ENCODE measurements at places on chromosomes 5 and 9. TPM values are rescaled to one million over a fixed set of nuclear protein-coding genes. Genes with fewer than 3 reads are reported as not detected.

DNA sequence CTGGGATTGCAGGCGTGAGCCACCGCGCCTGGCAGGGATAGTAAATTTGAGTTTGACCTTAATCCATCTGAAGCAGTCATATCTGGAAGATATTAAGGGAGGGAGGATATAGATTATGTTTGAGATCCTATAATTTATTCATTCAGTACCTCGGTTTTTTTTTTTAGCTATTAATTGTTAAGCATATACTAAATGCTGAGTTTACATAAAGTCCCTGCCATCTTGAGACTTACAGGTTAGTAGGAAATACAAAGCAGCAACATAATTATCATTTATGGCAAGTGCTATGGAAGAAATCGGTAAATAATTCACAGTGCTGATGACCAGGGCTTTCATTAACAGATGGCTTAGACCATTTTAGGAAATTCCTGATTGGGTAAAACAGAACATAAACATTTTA, 66.5 kb upstream of the FCHO2 start:
- no peak for DNase-seq

DNA sequence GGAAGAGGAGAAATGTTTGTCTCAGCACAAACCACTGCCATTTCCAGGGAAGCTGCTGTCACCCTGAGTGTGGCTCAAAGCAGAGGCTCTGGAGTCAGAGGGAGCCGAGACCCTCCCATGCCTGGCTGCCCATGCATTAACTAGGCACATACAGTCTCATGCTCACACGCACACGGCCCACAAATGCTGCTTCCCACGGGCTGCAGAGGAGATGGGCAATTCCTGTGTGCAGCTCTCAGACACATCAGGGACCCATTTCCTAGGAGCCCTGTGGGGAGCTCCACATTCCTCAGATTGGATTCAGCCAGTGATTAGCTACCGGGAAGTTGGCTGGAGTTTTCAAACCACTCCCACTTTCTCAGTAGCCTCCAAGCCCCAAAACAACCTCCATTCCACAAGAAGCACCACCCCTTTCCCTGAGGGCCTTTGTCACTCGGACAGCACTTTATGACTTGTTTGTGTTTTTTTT, 9.1 kb upstream of the PTGES start:
- no peak for DNase-seq

DNA sequence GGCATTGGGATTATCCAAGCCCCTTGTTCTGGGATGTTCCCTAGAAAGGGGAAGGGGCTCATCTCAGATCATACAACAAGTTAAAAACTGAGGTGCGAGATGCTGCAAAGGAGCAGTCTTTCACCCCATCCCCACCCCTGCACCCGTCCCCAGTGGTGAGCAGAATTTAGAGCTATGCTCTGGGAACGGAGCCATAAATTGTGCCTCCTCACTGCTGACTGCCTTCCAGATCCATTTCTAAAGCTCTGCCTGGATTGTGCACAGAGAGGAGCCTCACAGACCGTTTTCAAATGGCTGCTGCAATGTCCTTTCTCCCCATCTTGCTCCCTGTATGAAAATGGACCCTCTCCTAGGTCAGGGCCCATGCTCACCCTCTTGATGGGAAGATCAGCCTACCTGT, 8.3 kb downstream of the SLC25A48 start:
- no peak for DNase-seq

DNA sequence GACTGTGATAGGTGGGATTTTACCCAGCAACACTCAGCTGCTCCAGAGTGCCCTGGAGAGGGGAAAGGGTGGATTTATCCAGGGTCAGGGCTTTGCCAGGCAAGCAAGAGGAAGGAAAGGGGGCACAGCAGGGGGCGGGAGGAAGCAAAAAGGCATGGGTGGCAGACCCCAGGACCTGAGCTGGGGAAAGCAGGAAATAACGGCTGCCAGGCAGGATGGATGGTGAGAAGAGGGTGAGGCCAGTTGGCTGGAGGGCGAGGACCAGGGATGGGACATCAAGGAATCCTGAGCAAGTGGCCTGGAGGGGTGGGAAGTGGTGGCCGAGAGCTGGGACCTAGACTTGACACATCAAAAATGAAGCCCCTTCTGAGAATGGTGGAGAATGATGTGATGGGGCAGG, 64.2 kb downstream of the DUSP1 start:
- DNase-seq, result no peak

DNA sequence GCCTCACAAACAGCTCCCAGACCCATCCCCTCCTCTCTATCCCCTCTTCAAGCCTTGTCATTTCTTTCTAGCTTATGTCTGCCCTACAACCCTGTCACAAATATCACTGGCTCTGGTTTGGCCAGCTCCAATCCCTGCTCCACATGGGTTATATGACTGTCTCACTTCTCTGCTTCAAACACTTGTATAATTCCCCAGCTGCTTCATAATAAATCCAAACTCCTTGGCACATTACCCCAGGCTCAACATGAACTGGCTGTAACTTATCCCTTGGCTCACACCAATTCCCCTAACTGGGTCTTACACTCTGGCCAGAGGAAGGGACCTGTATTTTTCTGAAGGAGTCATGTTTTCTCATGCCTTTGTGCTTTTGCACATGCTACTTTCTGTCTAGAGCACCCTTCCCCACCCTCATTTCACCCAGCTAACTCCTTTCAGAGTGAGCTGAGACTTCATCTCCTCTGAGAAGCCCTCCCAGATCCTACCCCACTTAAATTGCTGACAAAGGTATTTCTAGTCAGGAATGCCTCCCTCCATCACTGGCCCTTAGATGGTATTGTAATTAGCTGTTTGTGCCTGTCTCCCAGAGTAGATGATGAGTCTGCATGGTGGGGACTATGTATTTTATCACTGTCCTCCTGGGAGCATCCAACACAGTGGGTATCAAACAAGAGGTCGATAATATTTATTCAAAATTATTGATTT, 5.3 kb downstream of the PRXL2C start:
- DNase-seq, result no peak

DNA sequence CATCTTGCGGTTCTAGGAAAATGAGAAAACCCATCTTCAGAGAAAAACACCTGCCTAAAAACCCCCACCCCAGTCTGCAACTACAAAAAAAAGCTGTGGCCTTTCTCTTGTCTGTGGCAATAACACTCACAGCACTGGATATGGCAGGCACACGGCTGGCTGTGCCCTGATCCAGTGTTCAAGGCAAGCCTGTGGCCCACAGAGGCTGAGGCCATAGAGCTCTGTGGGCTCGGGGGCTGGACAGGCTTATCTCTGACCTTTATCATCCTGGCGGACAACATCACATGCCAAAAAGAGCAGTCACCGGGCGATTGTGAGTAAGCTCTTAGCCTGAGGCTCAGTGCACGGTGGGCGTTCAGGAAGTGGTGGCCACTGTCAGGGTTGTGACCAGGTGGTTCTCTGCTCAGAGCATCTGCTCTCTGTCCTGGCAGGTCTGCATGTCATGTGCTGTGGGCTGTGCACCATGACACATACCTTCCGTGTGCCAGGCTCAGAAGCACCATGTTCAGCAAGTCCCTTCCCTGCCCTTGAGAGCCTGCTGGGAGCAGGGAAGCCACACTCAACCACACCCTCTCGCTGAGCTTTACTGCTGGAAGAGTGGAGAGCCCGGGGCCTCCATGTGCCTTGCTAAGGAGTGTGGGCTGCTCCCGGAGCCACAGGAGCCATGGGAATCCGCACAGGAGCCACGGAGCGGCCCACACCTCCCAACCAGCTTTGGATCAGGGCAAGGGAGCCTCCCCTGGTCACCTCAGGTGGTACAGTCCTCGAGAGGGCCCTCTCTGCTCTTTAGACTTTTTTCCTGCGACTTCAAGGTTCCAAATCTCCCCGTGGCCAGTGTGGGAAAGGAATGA, 34.6 kb upstream of the WDR38 start:
- DNase-seq, result no peak

DNA sequence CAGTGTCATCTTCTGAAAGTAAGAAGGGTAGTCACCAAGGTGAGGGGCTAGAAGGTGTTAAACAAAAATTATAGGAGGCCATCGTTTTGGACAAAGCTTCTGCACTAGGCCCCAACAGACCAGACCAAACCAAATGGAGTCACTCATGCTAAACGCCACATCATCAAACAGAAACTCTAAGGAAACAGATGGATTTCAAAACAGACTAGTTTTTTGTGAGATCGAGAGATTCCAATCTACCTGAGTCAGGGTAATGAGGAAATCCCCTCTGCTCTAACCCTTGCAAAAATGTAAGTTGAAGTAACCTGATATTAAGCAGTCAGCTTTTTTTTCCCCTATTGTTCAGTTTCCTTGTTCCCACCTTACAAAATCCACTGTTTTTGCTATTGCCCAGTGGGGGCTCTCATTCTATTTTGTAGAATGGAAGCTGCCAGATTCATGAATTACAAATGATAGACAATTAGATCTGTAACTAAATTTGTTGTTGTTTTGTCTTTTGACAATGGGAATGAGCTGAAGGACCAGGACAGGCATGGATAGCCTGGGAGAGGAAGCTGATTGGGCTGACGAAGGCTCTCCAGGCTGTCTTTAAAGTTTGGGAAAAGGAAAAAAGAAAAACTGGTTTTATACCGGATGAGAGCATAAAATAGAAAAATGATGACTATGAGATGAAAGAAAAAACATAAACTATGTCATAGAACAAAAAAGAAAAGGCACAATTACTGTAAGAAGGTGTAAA, 94.7 kb upstream of the ADAMTSL1 start:
- DNase-seq, result no peak

DNA sequence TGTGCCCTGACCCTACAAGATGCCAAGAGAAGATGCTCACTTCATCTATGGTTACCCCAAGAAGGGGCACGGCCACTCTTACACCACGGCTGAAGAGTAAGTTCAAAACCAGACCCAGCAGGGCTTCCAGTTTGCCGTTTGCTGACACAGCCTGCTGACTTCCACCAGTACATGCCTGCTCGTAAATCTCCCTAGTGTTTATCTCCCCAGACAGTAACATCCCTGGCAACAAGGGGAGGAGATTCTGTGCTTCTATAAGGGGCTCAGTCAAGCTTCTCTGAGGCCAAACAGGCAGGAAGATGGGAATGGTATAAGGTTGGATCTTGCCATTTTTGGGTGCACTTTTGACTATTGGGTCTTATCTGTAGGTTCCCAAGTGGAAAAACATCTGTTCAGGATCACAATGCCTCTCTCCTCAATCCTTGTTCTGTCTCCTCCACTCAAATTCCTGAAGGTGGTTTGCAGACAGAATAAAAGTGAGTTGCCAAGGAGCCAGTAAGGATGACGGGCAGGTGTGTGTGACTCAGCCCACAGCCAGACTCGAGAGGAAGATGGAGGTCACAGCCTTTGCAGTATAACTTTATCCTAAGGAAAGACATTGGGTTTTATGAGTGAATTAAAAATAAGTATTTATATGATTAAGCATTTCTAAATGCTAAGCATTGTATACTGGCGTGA, 1.9 kb downstream of the MLANA start:
- DNase-seq, result no peak

GRCh38 chr5:119332978-119333401, 22.8 kb upstream of the TNFAIP8 start:
- no peak for DNase-seq

GRCh38 chr5:6066016-6066415, 312.3 kb downstream of the MED10 start:
- no peak for DNase-seq

- peak; percentile 27 for DNase-seq
These were observed 129.6 kb downstream of the BARX1 start for GRCh38 chr9:93825348-93826115.

GRCh38 chr9:71816916-71817451, 48.7 kb upstream of the CEMIP2 start:
- no peak for DNase-seq

DNA sequence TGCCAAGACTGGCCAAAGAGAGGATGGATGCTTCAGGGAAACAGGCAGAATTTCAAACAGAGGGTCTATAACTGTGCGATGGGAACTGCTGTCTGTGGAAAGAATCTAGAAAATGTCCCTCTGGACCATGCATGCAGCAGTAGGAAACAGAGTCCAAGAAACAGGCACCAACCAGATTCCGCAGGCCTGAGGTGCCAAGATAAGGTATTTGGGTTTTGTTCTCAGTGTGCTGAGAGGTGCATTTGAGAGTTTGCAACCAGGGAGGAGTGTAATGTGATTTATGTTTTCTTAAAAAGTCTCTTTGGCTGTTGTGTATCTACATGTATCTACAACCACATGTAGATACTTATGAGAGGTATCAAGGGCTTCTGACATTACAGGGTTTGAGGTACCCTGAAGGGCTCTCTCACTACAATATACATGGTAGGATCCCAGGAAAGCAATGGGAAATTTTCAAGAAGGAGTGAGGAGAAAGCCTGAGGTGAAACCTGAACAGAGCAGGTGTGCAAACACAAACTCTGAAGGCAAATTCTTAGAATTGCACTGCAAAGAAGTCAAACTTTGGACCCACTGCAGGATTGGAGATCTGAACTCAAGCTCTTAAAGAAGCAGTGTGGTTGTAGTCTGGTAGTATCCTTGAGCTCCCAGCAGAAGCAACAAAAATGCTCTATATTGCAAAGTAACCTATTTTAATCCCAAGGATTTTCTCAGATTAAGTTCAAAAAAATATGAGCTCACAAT, 182.8 kb upstream of the NFIL3 start:
- DNase-seq, result no peak

GRCh38 chr5:35483780-35484179, 133.9 kb upstream of the SPEF2 start:
- DNase-seq, result no peak

DNA sequence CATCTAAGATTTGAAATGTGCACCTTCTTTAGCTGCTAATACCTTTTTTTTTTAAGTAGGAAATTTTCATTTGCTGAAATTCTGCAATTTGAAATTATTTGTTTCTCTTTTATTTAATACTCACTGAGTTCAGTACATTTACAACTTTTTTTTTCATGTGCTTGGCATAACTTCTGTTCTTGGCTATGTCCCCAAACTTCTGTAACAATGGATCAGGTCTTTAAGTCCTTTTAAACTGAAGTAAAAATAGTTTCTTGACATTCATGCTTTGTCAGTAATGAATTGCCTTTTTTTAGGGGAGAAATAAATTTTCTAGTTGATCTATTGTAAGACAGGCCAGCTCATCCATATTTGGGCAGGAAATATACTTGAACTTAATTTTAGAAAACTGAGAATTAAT, 41.5 kb downstream of the EDIL3 start:
- no peak for DNase-seq

- no peak for DNase-seq
These were observed 91.5 kb downstream of the NR3C1 start for GRCh38 chr5:143311955-143312354.

DNA sequence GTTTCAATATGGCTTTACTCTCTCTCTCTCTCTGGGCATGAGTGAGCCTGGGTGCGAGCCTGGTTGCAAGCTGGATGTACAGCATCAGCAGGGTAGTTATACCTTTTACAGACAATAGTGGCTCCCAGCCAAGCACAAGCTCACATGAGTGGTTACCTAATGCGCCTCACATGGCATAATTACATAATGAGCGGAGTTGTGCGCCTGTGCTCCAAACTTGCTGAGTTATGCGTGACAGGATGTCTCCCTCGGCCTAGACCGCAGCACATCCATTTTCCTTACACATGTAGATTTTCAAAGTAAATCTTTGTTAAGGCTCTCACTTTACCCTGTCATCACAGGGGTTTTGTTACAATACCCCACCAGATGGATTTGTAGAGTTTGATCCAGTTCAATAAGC, 233.5 kb upstream of the WWC1 start:
- no peak for DNase-seq

GRCh38 chr9:121308765-121309164, 40.8 kb downstream of the GSN start:
- DNase-seq, result no peak

- no peak for DNase-seq
These were observed 62.3 kb upstream of the TXNDC8 start for GRCh38 chr9:110399983-110400382.

The UGT3A1 gene
- total RNA-seq, result 60.6 TPM

The IFNA5 gene
- total RNA-seq, result not detected

The PHYHD1 gene
- 9.2 TPM for total RNA-seq

The C9orf153 gene
- total RNA-seq, result 0.67 TPM

The ASB6 gene
- 6.0 TPM for total RNA-seq

The SMIM23 gene
- not detected for total RNA-seq
